ENCODE measurements at places on chromosomes 7 and 10.

GRCh38 chr10:9228771-9229170, 1174.3 kb downstream of the GATA3 start:
- no peak for DNase-seq

DNA sequence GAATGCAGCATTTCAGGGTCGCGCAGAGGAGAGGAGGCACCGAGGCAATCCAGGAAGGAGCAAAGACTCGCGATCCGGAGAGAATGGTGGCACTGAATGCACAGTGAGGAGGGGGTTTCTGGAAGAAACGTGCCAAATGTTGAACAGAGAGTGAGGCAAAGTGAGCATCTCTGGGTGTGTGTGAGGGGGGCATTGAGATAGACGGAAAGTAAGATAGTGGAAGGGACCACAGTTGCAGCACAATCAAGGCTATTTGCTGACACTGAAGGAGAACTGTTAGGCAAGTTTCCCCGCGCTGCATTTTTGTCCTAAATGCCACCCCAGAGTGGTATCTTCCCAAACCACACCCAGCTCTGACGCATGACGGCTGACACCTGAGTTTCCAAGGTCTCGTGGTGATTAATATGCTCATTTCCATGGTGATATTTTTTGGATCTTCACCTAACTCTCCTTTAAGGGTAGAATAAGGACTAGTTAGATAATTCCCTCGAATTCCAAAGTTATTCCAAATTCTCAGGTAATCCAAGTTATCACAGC, 14.4 kb upstream of the ADO start:
- DNase-seq = no peak

DNA sequence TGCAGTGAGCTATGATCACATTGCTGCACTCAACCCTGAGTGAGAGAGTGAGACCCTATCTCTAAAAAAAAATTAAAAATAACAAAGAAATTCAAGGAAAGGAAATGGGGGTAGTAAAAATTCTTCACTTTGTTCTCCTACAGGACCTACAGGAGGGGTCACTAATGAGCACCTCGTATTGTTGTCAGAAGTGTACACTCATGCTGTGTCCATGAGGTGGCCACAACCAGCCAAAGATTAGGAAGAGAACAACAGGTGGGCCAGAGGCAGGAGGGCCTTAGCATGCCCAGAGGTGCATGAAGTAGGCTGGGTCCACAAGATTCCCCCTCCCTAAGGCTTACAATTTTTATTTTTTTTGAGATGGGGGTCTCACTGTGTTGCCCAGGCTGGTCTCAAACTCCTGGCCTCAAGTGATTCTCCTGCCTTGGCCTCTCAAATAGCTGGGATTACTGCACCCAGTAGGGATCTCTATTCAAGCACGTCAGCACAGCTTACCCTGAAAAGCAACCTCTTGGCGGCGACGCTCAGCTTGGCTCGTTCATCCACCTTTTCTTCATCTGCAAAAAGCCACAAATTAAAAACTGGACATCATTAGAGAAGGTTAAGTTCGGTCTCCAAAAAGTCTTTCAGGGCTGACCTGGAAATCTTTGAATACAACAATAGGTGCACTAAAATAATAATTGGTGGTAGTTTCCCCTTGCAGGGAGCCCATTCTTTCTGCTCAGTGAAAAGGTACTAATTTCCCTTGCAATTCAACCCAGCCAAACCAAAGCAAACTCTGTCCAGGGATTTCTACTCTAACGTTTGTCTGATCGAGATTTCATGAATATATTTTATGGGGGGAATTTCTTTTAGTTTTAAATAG, 104.4 kb downstream of the SVIL start:
- DNase-seq = no peak

- DNase-seq = no peak
These were observed 20.9 kb downstream of the PARP12 start for GRCh38 chr7:140041659-140042385.

- DNase-seq = no peak
These were observed 69.9 kb downstream of the ASAH2B start for GRCh38 chr10:50809596-50809995.

All from G401 (cell line).